ENCODE measurements at places on chromosomes 4 and X.

DNA sequence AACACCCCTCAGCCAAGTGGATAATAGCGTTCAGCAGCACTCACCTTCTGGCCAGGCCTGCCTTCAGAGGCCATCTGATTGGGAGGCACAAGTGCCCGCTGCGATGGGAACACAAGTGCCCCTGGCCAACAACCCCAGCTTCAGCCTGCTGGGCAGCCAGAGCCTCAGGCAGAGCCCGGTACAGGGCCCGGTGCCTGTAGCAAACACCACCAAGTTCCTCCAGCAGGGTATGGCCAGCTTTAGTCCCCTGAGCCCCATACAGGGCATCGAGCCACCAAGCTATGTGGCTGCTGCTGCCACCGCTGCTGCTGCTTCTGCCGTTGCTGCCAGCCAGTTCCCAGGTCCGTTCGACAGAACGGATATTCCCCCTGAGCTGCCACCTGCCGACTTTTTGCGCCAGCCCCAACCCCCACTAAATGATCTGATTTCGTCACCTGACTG, 55.9 kb upstream of the MTM1 start:
- DNase-seq = no peak

DNA sequence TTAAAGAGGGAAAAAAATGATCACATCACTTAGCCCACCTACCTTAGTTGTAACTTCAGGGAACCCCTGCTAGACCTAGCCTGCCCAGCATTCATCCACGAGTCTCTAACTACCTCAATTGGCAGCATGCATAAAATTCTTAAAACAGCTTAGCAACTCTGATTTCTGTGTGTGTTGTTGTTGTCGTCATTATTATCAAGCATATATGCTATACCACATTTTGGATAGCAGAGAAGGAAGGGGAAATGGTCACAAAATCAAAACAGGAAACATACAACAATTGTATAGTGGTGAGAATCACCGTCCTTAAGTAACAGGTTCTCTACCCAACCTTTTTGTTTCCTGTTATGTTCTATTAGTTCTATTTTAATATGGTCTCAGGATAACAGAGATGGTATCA, 2.7 kb upstream of the ACOT9 start:
- DNase-seq = no peak

- DNase-seq = no peak
Measured at GRCh38 chr4:157992038-157992705, 180.7 kb downstream of the GASK1B start.

DNA sequence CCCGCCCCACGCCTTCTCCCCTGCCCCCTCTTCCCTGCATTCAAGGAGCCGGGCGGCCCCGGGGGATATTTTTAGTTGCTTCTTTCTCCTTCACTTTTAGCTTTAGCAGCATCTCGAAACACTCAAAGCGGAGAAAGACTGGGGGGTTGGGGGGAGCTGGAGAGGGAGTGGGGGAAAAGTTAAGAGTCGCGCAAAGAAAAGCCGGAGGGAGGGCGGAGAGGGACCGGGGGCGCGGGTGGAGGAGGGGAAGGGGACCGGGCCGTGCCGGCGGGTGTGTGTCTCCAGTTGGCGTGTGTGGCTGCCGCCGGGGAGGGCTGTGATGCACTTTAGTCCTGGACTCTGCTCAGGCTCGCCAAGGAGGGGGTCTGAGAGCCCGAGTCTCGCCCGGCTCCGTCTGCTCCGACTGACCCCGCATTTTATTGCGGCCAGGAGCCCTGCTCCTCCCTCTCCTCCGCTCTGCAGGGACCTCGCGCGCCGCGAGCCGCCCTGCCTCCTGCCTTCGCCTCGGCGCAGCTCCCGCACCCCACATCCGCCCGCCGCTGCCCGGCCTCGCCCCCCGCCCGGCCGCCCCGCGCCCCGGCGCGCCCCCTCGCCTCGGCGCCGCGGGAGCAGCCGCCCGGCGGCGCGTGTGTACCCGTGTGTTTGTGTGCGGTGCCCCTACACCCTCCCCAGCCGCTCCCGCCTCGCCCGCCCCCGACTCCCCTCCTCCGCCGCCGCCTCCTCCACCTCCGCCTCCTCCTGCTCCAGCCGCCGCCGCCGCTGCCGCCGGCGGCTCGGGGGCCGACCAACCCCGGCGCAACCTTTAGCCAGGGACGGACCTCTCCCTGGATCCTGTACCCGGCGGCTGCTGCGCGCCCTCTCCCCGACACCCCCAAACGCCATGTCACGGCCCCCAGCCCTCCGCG, 1.4 kb downstream of the ZNF827 start:
- DNase-seq = peak; percentile 24

DNA sequence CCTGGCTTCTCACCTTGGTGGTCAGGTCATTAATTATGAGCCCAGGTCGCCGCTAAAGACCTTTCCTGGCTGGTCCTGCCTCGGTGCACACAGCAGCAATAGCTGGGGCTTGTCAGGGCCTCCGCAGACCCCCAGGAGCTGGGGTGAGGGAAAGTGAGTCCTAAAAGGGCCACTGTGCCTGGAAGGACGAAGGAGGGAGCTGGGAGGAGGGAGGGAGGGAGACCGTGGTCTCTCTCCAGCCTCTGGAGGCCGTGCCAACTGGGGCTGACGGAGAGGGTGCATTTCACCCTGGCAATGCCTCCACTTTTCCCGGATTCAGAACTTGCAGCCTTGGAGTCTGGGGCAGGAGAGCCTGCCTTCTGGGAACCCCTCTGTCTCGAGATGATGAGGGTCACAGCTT, 60.4 kb downstream of the CRLF2 start:
- DNase-seq = no peak

- DNase-seq = no peak
Measured at GRCh38 chr4:157013656-157014055, 42.1 kb upstream of the PDGFC start.

GRCh38 chr4:165302658-165303057, 24.8 kb upstream of the MSMO1 start:
- DNase-seq = no peak

DNA sequence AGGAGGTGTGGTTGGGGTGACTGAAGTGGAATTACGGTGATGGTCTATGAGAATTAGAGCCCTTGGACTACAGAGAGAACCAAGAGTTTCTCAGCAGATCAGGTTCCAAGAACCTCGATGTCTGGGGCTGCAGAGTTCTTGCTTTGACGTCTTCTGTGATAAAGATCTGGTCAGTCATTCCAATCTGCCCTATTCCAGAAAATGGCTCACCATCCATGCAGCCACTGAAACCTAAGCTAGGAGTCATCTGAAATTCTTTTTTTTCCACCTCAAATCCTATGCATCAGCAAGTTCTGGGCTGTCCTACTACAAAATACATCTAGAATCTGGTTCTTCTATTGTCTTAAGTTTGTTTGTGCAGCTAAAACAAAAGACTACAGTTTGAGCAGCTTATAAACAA, 254.4 kb upstream of the PGRMC2 start:
- no peak for DNase-seq

DNA sequence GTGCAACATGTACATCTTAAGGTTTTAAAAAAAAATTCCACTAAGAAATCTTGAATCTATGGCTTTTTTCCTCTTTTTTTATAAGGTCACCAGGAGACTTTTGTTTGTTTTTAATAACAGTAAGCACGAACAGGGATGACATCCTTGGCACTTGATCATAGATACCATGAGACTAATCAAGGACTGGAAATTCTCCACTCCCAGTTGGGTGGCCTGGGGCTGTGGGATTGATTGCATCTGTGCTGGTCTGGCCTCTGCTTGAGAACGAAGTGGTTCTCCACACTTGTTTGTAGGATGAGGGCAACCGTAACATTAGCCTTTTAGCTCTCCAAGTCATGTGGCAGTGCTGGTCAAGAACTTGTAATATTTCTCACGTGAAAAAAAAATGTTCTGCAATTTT, 35.4 kb downstream of the SNX25 start:
- DNase-seq = no peak

DNA sequence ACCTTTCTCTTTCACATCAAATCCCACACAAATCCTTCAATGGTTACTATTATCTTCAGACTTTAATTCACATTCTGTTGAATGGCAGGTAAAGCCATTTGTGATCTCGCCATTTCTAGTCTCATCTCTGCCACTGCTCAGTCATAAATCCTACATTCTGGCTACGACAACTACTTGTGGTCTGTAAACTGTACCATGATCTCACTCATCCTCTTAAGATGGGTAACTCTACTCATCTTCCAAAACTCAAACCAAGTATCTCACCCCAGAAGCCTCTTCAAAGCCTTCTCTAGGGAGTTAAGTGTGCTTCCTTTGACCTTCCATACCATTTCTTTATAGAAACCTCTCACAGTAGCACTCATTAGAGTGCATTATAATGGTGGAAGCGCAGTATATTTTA, 101.8 kb downstream of the NEK1 start:
- no peak for DNase-seq

- no peak for DNase-seq
Measured at GRCh38 chr4:48038666-48039065, 22.1 kb downstream of the NIPAL1 start.

- DNase-seq = no peak
Measured at GRCh38 chr4:99437723-99438404, 2.7 kb upstream of the ADH7 start.

DNA sequence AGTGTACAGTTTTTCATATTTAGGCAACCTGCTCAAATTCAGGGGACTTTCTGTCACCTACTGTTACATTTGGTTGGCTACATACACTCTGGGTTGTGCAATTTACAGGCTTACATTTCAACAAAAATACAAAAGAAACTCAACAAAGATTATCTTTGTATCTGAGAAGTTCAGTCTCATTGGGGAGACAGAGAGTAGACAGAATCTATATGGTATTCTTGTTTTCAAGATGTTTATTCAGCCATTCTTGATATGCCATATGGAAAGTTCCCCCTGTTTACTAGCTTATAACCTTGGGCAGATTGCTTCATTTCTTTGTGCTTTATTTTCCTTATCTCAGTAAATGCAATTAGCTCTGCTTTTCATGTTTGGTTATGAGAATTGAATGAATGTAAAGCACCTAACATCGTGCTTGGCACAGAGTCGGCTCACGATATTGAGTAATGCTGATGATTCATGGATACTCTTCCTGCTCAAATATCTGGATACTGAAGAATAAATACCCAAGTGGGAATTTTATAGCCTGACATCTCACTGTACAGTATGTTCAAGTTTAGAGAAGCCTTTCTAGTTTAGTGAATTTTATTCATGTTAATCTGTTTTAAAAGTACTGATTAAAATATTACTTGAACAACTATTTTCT, 96.5 kb upstream of the PACRGL start:
- no peak for DNase-seq
